ENCODE measurements at places on chromosomes 2 and 18. TPM values are rescaled to one million over a fixed set of nuclear protein-coding genes. Genes with fewer than 3 reads are reported as not detected.

GRCh38 chr2:144708626-144709025 is 188.7 kb upstream of the ZEB2 start:
- no peak for DNase-seq

The MOCOS gene
- 6.0 TPM for total RNA-seq

The NAT8 gene
- total RNA-seq: not detected

DNA sequence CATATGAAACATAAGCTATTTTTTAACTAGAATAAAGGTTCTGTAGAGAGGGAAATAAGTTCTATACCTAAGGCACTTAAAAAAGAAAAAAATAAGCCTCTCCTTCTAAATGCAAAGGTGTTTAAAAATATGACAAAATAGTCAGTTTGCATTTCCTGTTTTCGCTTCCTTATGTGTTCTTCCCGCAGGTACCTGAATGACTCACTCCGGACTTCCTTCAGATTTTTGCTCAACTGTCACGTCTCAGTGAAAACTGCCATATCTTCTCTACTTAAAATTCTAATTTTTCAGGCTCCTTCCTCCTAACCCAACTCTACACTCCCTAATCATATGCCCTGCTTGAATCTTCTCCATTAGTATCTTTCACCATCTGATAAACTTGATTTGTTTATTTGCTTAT is 1333.1 kb downstream of the LRP1B start:
- no peak for DNase-seq

DNA sequence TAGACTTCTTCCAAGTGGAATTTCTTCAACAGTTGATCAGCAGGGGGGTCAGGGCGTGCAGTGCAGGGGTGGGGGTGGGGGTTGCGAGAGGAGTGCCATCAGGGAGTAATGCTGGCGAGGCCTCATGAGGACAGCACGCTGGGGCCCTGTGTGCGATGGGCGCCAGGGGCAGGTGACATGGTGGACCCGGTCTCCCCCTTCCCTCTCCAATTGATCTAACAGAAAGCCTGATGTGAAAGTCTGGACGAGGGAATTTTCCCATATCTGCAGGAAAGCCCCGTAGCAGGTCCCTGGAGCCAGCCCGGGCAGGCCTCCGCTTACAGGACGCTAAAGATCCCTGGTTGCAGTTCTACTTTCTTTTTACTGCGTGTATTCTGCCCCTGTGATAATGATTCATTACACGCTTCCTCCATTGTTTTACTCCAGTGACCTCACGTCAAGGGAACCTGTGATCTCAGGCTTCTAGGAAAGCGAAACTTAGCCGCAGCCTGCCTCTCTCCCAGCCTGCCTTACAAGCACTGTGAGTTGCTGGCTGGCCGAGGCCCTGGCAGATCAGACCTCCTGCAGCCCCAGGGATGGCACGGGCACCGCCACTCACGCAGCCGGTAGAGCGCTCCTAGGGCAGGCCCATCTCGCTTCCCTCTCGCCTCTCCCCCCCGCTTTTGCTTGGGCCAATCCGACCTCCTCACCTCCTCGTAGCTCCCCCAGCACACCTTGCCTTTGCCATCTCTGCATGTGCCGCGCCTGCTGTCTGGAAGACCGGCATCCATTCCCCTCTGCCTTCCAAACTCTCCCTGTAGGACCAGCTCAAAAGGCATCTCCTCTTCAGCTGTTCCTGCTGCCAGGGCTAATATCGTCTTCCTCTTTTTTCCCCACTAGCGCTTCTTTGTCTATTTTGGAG is 19.2 kb downstream of the NEURL3 start:
- no peak for DNase-seq

DNA sequence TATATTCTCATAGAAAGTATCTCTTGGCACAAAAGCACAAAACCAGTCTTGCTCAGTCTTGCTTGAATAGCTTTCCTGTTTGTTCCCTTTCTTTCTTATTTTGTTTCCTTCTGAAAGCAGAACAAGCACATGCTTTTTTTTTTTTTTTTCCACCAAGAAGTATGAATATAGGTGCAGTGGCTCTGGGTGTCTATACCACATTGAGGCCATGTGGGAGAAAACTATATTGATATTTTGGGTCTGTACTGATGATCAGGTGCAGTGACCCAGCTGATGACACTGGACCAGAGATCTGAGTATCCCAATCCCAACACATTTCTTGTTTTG is 28.7 kb downstream of the GEMIN6 start:
- DNase-seq: no peak

- no peak for DNase-seq
Measured at GRCh38 chr2:164754157-164755093, 87.2 kb downstream of the COBLL1 start.

DNA sequence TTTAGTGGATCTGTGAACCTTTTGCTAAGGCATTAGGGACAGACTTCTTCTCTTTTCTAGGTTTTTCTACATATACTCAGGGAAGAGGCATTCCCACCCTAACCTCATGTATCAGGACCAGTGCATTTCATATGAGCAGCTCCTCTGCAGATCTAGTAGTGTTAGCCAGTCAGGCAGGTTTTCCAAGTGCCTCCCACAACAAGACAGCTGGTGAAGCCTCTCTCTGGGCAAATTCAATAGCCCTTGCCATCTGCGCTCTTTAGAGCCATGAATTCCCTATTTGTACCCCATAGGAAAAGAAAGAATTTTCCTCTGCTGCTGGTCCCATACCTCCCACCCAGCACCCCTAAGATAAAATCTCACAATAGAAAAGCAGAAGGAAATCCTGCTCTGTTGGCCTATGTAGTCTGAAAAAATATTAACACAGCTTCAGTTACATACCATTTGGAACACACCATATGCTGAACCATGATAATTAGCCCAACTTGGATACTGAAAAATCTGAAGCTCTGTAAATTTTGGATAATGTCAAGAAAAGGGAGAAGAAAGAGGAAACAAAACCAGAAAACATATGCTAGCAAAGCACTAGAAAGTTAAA is 1354.6 kb upstream of the NRXN1 start:
- DNase-seq: no peak

The ASPRV1 gene
- 5.2 TPM for total RNA-seq

DNA sequence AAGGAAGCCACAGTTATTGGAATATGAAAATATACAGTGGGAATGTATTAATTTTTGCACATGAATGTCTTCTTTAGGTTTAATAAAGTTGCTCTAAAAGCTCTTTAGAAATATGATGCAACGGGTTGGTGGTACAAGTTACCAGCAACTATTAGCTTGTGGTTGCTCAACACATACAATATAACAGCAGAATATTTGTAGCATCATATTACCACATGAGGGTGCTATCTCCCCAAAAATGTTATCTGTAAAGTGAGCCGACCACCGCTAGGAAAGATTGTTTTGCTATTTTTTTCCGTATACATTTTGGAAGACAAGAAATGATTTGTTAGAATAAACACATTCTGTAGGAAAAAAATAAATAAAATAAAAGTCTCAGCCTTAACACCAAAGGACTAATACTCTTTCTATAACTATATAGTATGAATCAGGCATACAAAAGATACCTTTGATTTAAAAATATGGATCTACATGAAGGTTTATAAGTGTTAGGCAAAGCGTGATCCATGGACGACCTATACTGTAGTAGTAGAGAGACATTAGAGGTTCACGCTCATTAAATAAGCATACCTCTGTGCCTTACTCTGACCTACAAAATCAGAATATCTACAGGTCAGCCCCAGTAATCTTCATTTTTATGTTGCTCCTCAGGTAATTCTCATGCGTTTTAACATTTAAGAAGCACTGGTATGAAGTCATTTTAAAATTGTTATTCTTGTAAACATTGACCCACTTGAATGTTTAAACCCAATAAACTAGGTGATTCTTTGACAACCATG is 1110.6 kb upstream of the ACVR2A start:
- DNase-seq: no peak

The STK36 gene
- total RNA-seq: 21.6 TPM

GRCh38 chr2:82839036-82839435 is 1620.0 kb downstream of the SUCLG1 start:
- DNase-seq: no peak

The CAD gene
- 25.0 TPM for total RNA-seq

DNA sequence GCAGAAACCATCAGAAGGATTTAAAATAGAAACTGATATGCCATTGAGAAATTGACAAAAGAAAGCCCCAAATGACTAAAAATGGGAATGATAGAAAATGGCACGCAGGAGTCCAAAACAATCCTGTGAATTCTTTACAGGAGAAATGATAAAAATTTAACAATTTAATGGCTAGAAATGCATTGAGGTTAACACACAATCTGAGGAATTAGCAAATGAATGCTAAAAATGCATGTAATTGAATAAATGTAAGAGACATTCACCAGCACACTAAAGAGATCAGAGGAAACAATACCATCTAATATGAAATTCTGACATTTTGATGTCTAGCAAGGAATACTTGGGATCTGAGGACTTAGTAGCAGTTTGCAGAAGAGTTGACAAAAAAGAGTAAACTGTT is 37.0 kb downstream of the MARCHF4 start:
- no peak for DNase-seq

The SCYGR3 gene
- total RNA-seq: not detected

DNA sequence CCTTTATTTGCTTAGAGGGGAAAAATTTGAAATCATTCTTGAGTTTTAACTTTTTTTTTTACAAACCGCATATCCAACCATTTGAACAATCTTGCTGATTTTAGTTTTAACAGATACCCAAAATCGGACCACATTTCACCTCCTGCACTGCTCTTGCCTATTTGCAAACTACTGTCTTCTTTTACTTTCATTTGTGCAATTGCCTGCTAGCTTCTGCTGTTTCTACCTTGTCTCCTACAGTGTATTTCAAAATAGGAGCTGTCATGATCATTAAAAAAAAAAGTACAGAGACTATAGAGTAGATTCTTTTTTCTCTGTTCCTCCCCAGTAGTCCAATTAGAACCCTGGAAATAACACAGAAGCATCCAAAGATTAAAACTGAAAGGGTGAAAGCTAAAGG is 1081.2 kb downstream of the SOCS6 start:
- DNase-seq: no peak

The IL18RAP gene
- total RNA-seq: 3.5 TPM

DNA sequence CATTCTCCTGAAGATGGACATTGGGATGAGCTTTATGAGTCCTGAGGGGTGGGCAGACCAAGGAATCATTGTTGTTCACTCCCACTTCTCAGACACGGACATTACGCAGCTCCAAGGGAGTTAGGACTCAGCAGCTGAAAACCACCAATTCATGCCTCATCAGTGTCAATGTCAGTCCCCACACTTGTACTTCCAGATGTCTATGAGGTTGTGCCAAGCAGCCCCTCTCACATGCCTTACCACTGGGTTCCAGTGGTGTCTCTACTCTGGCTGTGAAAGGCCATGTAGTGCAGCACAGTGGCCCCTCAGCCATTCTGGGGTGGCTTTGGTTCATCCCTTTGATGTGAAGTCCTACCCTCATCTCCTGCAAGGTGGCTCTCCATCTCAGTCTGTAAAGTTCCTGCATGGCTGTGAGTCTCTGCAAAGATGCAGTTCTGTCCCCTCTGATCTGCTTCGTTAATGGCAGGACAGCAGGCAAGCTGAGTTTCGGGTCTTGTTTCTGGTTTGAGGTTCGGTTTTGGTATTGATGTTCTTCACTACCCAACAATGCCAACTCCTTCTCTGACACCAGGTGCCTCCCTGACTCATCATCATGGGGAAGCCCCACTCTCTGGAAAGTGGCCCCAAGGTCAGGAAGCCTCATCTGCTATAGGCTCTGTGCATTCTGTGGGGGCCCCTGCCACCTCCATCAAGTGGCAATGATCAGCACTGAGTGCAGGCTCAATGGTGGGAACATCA is 14.0 kb upstream of the COL6A3 start:
- DNase-seq: no peak

The OTOS gene
- not detected for total RNA-seq

GRCh38 chr2:119766944-119767343 is 7.2 kb downstream of the PTPN4 start:
- DNase-seq: no peak

DNA sequence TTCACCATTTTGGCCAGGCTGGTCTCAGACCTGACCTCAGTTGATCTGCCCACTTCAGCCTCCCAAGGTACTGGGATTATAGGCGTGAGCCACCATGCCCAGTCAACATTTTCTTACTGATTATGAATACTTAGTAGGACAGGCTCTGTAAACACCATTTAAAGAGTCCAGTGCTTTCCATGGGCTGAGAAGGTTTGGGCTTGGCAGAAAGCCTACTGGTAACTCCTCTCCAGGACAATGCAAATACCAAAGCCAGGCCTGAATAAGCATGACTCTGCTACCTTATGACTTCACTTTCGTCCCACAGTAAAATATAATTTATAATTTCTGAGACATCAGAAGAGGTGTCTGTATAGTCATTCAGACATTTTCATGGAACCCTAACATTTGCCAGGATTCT is 60.2 kb upstream of the FAM117B start:
- DNase-seq: no peak

- DNase-seq: no peak
Measured at GRCh38 chr2:1772471-1773267, 28.4 kb upstream of the PXDN start.

- DNase-seq: no peak
Measured at GRCh38 chr2:220071696-220072095, 444.3 kb downstream of the SLC4A3 start.

DNA sequence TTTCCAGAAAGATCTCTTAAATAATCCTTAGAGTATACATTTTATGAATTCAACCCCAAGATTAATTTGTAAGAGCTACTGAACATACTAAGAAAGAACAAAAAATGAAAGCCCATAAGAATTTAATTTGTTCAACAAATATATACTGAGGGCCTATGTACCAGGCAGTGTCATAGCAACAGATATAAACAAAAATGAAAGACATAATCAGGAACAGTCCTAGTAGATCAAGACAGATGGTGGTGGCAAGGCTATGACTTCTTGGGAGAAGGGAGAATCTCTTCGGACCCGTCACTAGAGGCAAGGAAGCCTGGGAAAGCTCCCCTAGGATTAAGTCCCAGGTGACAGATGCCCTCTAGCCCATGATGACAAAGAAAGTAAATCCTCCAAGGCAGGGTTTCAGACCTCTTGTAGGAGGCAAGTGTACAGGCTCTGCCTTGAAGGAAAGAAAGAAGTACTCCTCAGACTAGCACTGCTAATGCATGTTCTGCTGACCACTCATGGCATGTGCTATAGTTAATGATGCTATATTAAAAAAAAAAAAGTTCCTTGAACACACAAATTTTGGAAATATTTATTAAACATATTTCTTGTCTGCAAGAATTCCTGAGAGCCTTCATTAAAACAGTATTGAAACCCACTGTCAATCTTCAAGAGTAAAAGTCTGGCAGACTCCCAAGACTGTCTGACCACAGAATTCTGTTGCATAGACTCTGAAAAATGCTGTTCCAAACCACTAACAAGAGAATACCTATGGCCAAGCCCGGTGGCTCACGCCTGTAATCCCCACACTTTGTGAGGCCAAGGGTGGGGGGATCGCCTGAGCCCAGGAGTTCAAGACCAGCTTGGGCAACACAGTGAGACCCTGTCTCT is 31.5 kb downstream of the NOL10 start:
- no peak for DNase-seq

DNA sequence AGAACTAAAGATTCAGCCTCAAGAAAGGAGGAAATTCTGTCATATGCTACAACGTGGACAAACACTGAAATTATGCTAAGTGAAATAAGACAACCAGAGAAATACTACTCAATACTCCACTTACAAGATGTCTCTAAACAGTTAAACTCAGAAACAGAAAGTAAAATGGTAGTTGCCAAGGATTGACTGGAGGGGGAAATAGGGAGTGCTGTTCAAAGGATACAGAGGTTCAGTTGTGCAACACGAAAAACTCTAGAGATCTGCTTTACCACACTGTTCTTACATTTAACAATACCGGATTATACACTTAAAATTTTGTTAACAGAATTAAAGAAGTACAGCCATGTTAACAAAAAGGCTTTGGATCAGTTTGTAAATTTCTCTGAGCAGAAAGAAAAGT is 39.8 kb upstream of the C2orf15 start:
- DNase-seq: no peak

GRCh38 chr2:30148850-30149249 is 2.0 kb downstream of the YPEL5 start:
- no peak for DNase-seq

The UGT1A10 gene
- total RNA-seq: not detected
